Stimulated activated CD4-positive, alpha-beta T cell treated with anti-CD3 and anti-CD28 coated beads, Interleukin-12 subunit alpha, Interleukin-12 subunit beta, amount 100 ng/mL, for 48 hours (primary cell): ENCODE measurements at places on chromosomes 3 and 15.

DNA sequence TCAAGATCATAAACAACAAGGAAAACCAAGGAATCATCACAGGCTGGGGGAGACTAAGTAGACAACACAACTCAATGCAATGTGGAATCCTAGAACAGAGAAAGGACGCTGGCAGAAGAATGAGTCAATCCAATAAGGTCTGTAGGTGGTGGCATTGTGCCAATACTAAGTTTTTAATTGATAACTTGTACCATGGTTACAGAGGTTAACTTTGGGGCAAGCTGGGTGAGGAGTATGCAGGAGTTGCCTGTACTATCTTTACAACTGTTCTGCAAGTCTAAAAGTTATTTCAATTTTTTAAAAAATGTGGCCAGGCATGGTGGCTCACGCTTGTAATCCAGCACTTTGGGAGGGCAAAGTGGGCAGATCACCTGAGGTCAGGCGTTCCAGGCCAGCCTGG, 46.2 kb downstream of the RORA start:
- no peak for DNase-seq

DNA sequence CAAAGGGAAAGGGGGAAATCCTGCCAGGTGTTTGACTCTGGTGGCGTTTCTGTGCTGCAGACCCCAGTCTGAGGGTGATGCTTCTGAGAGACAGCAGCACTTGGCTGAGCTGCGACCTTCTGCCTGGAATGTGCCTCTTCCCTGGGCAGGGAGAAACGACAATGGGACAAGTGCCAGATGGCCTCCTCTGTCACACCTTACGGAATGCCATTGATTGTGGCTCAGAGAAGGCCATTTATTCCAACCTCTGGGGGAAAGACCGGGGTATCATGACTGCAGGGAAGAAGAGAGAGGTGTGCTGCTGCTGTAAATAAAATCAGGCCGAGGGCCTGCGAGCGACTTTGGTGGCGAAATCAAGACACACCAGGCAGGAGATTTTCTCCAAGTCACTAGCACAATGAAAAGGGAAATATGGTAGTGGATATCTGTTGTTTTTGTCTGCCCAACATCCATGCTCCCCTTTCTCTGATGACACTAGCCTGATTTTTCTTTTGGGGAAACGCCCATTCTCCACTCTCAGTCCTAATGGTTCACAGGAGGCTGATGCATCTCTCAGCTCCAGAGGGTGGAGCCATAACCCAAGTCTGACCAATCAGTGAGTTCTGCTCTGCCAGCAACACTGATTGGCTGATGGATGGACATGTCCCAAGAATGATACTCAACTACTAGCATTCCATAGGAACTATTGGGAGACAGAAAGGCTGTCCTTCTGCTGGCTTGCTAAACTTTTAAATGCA, 336.1 kb downstream of the FOXP1 start:
- DNase-seq: no peak

DNA sequence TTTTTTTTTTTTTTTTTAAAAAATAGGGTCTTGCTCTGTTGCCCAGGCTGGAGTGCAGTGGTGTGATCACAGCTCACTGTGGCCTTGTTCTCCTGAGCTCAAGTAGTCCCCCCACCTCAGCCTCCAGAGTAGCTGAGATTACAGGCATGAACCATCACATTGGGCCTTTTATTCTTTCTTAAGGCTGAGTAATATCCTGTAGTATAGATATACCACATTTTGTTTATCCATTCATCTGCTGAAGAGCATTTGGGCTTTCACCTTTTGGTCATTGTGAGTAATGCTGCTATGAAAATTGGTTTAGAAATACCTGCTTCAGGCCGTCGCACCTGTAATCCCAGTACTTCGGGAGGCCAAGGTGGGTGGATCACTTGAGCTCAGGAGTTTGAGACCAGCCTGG, 42.6 kb downstream of the PAQR5 start:
- no peak for DNase-seq

DNA sequence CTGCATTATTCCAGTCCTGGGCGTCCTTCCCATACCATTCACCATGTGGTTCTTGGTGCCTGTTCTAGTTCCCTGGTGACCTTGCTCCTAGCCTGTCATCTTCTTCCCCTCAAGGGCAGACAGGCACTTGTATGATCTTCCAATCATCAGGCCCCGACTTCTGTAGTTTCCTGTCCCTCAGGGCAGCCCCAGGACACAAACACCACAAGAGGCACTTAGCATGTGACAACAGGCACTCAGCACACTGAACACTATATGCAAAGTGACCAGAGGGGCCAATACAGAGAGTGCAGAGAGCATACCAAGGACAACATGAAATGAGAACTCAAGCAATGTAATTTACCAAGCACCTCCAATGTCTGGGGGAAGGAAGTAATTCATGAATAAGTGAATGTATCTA, 17.9 kb downstream of the TMEM40 start:
- no peak for DNase-seq

GRCh38 chr15:34241376-34242330, 16.8 kb downstream of the EMC4 start:
- no peak for DNase-seq

DNA sequence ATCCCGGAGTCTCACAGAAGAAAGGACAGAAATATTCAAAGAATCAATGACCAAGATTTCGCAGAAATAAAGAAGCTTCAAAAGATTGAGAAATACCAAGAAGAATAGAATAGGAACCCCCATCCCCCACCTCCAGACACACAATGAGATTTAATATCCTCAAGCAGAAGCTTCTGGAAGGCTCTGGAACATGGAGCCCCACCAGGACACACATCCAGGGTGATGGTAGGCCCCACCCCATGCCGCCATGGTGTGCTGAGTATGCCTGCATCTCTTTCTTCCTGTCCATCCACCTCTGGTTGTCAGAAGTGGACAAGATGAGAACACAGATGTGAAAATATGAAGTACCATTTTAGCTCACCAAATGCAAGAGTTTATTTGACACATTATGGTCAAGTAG, 19.3 kb downstream of the PRR23E start:
- DNase-seq: no peak

DNA sequence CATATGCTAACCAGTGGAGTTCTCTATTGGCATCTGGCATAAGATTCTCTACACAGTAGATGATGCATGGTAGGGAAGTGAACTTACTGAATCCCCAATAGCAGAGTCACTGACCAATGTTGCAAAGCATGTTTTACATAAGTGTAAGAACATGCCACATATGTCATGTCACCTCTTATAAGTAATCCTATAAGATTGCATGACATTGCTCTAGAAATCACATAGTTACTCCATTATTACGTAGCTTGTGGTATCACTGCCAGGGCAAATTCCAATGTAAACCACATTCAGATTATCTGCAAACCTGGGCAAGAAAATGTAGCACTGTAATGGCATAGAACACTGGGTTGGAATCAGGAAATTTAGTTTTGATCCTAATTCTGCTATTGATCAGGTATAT, 198.2 kb upstream of the UMPS start:
- no peak for DNase-seq

GRCh38 chr3:72163809-72164634, 379.1 kb upstream of the PROK2 start:
- DNase-seq: no peak

DNA sequence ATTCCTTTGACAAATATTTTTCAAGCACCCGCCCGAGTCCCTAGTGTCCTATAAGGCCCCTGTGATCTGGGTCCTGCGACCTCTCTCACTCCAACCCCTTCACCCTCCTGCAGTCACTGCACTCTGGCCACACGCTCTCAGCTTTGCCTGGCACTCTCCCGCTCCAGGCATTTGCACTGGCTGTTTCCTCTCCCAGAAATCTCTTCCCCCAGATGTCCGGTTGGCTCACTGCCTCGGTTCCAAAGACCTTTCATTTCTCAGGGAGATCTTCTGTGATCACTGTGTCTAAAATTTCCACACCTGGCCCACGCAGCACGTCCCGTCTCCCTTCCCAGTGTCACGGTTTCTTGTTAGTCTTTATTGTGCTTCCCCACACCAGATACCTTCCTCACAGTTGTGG, 97.4 kb downstream of the WNT7A start:
- DNase-seq: no peak

DNA sequence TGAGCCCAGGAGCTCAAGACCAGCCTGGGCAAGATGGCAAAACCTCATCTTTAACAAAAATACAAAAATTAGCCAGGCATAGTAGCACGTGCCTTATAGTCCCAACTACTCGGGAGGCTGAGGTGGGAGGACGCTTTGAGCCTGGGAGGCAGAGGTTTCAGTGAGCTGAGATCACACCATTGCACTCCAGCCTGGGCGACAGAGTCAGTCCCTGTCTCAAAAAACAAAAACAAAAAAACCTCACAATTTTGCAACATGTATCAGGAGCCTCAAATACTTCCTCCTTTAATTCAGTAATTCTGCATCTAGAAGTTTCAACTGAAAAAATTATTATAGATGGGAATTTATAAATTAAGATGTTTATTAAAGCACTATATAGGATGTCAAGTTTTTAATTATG, 1.1 kb downstream of the MRPL47 start:
- DNase-seq: no peak

DNA sequence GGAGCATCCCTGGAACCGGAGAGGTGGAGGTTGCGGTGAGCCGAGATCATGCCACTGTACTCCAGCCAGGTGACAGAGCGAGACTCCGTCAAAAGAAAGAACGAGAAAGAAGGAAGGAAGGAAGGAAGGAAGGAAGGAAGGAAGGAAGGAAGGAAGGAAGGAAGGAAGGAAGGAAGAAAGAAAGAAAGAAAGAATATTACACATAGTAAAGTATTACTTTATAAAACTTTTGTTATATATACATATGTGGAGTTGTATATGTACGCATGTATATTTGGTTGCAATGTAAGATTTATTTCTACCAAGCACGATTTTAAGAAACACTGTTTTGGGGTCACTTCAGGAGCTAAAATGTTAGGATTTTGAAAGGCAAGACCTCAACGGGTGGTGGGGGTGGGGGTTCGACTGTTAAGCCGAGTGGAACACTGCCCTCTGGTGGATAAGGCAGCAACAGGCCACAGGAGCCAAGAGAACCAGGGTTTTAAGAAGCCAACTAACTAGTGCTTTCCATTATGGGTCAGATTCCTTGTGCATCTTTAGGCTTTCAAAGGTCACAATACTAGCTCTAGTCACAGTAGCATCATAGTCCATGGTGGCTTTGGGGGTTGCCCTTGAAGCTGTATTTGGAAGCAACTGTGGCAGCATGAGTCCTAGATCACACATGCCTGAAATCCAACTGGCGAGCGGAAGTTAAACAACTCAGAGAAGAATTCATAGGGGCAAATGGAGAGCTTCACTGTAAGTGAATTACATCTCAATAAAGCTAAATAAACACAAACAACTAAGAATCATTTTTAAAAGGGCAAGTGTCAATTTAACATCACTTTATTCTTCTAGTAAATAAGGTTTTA, 22.5 kb downstream of the GLB1 start:
- peak; percentile 60 for DNase-seq

DNA sequence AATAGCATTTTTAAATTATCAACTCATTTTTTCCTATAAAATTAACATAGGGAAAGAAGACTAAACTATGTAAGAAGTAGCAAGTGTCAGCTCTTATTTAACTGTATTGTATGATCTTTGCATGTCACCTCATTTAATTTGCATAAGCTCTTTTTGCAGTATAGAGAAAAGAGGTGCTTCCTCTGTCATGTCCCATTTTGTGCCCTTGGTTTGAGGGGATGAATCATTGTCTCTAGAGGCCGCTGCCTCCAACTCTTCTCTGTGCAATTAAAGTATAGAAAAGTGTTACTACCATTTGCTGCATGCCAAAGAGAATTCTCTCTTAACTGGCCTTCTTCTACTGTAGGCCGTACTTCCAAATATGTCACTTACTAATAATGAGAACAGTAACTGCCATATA, 93.4 kb downstream of the LRRC28 start:
- DNase-seq: no peak

GRCh38 chr3:135792174-135792573, 173.4 kb upstream of the PPP2R3A start:
- DNase-seq: no peak

DNA sequence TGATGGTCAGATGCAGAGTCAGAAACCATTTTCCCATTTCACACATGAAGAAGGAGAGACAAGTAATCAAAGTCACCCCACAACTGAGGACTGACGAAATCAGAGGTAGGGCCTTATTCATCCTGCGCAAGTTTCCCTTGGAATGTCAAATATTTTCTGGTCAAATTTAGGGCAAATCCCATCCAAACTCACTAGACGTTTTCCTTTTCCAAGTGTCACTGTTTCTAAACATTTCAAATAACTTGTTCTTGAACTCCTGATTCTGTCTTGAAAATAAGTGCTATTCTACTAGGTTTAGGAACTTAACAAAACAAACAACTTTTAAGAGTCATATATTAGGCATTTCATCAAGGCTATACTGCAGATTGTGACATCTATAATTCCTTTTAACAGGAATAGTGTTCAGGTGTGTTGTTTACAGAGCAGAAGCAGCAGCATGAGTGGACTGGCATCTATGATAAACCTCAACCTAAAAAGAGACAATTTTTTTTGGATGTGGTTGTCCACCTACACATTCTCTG, 40.7 kb downstream of the SUMF1 start:
- DNase-seq: no peak

GRCh38 chr3:64228110-64228509, 2.8 kb upstream of the PRICKLE2 start:
- DNase-seq: no peak

DNA sequence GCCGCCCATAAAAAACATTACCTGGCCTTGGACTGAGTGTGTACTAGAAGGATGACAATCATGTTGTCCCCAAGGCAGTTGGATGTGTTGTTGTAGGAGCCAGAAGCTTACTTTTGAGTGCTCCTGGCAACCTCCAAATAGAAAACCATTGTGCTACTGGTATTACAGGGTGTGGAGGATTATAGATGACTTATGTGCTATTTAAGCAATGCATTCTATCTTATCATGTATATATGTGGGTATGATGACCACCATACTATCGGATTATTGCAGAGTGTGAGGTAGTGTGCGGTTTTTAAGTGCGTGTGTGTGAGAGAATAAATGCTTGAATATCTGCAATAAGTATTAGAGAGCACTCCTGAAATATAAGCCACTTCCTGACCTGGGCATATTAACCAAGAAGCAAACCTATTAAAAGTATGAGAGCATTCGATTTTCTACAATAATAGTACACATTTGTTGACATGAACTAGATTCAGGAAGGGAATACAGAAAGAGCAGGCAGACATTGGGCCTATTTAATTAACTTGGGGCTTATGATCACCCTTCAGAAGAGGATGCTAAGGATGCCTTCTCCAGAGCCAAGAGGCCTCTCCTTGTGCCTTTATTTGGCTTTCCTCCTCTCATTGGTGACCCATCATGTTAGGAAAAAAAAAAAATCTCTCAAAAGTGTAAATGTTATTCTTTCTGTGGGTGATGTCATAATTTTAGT, 11.7 kb upstream of the MBNL1 start:
- DNase-seq: no peak

GRCh38 chr3:75985432-75985831, 200.1 kb upstream of the ZNF717 start:
- DNase-seq: no peak

DNA sequence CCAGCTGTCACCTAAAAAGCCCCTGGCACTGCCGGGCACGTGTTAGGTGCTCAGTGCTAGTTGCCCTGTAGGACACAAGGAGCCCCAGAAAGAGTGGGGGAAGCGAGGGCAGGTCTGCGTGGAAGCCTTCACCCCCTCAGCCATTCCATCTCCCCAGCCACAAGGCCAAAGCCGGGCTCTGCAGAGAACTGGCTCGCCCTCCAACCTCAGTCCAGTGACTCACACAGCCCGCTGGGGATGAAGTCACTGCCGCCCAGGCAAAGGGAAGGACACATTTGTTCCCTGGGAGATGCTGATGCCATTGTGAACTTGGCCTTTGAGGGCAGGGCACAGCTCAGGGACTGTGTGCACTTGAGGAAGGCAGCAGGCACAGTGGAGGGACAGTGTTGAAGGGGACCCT, 48.1 kb downstream of the IQSEC1 start:
- DNase-seq: no peak
